Activated CD4-positive, alpha-beta T cell treated with anti-CD3 and anti-CD28 coated beads, Interleukin-2, amount 10 ng/mL, durations not matched to agents 24 days and 14 days (primary cell): ENCODE measurements at places on chromosomes 3 and 15. TPM values are rescaled to one million over a fixed set of nuclear protein-coding genes. Genes with fewer than 3 reads are reported as not detected.

Gene TMEM108
- not detected in 2 replicates for total RNA-seq

GRCh38 chr3:66437341-66437929 is 63.4 kb downstream of the LRIG1 start:
- no peak for DNase-seq

DNA sequence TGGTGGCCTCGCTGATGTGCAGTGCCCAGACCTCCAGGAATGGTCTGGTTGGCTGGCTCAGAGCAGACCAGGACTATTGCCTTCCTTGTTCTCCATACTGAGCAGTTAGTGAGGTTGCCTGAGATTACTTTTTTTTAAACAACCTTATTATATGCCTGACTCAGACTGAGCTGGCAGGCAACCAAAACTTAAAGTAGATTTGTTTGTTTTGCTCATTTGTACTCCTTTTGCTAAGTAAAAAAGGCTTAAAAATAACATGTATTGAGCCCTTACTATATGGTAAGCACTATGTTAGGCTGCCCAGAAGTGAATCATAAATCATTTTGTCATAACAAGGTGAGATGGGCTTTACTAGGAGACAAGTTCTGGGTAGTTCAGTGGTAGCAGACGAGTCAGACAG is 92.4 kb downstream of the GHSR start:
- DNase-seq = no peak

DNA sequence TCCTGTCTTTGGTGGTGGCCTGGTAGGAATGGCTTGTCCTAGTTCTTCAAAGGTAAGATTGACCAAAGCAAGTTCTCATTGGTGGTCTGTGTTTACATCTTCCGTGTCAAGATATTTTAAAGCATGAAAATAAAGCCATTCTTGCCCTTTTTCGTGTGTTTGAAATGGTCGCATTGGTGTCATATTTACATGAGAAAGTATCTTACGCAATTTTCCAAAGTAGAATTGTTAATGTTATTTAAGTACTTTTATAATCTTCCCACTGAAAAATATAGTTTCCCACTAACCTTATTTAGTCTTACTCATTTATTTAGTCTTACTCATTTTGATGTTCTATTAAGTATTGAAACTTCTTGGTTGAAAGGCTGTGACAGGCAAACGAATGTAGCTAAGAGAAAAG is 31.0 kb downstream of the NMD3 start:
- DNase-seq = no peak

DNA sequence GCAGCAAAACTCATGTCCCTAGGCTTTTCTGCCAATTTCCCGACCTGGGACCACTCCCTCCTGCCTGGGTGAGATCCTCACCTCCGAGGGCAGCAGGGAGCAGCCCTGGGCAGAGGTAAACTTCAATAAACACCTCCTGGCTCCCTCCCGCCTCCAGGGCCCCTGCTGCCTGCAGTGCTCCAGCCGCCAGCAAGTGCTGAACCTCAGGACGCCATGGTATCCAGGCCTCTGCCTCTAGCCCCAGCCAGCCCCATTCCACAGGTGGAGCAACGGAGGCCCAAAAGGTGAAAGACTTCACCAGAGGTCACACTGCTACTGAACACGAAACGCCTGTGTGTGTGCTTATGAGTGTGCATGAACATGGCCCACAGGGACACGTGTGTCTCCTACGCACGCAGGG is 59.9 kb upstream of the LINGO1 start:
- no peak for DNase-seq

DNA sequence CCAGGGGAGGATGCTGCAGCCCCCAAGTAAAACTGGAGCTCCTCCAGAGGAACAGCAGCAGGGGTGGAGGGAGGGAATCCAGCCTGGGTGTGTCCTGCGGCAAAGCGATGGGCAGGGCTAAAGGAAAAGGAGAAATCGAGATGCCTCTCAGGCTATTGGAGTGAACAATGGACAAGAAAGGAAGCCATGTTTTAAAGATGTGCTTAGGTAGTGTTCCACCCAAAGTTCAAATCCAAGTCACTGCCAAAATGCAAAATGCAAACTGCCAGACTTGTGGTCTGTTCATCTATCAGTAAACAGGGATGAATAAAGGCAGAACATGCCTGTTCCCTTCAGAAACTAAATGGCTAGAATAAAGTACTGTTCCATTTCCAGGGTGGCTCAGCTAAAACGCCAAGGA is 197.5 kb upstream of the NSMCE3 start:
- DNase-seq = no peak

- no peak for DNase-seq
Measured at GRCh38 chr15:58556028-58556361, 124.2 kb downstream of the LIPC start.
